Fibroblast of mammary gland (primary cell): ENCODE measurements at places on chromosomes 3 and 15.
A peak's percentile ranks its signal among the peaks of the same experiment; 100 is the strongest.

- DNase-seq: no peak
Observed at GRCh38 chr3:130946882-130947281, 53.0 kb downstream of the ATP2C1 start.

DNA sequence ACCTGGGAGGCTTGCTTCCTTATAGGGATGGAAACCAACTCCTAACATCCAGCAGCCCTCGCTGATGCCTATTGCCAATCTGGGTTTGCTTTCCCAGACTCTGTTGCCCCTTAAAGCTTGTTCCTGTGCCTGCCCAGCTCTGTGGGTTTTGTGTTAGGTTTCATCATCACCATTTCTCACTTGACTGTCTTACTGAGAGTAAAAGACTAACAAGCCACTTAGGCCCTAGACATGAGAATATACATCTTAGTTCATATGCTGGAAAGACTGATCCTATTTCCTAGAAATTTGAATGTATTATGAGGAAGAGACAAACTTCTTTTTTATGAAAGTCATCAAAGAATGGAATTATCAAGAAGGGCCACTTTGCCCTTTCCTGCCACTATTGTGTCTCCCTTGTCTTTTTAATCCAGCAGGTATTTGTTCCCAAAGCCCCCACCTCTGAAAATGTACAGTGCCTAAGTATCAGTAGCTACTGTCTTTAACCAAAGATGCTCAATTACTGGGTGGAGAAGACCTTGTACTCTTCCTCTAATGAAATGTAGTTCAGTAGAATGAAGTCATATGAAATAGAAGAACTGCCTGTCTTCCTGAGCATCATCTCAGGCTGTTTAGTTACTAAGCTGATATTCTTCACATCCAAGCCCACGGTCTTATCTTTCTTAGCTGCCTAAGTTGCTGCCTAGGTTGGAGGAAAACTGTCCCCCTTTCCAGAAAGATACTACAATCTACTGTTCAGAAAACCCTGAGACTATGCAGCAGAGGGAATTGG lies 59.8 kb upstream of the ZPLD1 start:
- DNase-seq: no peak

DNA sequence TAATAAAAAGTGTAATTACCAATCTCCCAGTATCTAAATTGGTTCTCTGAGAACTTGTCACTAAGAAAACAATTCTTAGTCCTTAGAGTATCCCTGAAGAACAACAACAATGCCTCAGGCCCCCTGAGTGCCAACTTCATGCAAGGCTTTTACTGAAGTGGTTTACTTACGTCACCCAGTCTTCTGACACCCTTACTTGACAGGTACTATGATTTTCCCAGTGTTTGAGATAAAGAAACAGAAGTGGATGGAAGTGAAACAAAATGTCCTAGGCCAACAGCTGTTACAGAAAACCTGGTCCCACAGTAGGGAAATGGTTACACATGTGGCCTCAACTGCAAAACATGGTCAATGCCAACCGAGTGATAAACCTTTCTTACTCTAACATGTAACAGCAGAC lies 331.1 kb downstream of the FOXP1 start:
- DNase-seq: no peak

- DNase-seq: peak; percentile 83
Observed at GRCh38 chr3:15360788-15361493, 28.6 kb upstream of the SH3BP5 start.

GRCh38 chr3:125606291-125606690 lies 11.0 kb upstream of the OSBPL11 start:
- DNase-seq: no peak

DNA sequence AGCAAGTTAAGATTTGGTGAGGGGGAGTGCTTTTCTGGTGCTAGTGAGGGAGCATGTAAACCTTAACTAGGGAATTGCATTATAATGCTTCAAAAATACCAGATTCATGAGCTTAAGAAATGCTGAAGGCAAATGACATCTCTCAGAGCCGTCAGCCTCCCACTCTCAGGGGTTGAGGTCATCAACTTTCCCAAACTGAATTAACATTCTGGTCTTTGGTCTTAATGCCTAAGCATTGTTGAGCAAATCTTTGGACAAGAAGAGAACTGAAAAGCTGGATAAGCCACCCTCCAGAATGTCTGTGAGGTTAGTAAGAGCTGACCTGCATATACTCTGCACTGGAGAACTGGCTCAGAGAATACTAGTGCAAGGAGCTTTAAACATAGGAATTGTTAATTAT lies 124.9 kb upstream of the GAP43 start:
- no peak for DNase-seq

- no peak for DNase-seq
Observed at GRCh38 chr15:56804279-56804678, 71.0 kb upstream of the ZNF280D start.

- peak; percentile 51 for DNase-seq
Observed at GRCh38 chr15:58086491-58086890, 21.0 kb upstream of the ALDH1A2 start.

GRCh38 chr3:101939361-101940049 lies 90.2 kb downstream of the NFKBIZ start:
- no peak for DNase-seq

DNA sequence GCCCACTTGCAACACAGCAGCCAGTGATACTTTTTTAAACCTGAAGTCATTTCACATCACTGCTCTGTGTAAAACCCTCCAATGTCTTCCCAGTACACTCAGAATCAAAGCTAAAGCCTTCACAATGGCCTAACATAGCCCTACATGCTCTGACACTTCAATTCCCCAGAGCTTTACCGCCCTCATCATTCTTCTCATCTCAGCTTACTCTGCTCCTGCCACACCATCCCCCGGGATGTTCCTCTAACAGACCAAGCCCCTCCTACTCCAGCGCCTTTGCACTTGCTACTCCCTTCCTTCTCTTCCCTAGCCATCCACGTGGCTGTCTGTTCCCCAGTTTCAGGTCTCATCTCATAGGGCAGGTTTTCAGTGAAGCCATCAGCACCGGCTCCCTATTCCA lies 194.0 kb downstream of the SSR3 start:
- no peak for DNase-seq

DNA sequence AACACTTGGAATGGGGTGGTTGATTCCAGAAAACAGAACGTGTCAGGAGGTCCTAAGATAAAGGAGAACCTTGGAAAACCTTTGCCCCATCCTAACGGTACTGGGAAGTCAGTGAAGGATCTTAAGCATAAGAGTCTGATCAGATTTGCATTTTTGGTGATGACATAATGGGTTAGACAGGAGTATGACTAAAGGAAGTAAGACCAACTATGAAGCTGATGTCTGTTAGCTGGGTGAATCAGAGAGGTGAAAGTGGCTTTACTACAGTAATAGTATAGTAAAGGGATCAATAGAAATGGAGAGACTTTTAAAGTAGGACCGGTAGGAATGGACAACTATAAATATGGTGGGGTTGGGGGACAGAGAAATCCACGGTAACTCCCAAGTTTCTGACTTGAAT lies 12.6 kb downstream of the GTF2A2 start:
- DNase-seq: peak; percentile 30

GRCh38 chr3:7847521-7847920 lies 654.1 kb upstream of the LMCD1 start:
- no peak for DNase-seq

GRCh38 chr15:35308802-35309201 lies 223.7 kb upstream of the NANOGP8 start:
- DNase-seq: peak; percentile 89

DNA sequence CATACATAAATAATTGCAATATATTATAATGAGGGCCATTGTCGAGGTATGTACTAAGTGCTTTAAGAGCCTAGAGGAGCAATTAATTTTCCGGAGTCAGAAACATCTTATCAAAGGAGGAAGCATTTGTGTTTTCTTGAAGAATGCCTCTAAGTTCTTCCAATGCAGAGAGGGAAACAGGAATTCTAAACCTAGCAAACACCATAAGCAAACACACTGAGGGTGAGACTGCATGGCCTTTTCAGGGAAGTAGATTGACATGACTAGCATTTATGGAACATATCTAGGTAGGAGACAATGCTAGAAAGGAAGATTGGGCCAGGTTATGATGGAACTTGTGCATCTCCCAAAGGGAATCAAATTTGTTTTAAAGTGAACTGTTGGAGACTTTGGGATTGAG lies 7.2 kb upstream of the PLCL2 start:
- DNase-seq: no peak

DNA sequence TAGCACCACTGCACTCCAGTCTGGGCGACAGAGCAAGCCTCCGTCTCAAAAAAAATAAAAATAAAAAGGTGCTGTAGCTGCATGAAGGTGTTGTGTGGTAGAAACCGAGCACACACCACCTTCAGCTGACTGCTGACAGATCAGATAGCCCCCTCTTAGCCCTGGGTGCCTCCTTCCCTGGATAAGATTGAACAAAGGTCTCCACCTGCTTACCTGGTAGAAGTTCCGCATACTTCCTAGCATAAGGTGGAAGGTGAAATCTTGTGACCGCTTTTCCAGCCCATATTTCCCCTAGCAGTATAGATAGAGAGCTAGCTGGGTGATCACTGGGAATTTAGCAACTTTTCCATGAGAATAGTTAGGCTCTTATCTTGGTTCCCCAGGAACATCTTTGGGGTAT lies 18.7 kb upstream of the NEO1 start:
- DNase-seq: no peak

DNA sequence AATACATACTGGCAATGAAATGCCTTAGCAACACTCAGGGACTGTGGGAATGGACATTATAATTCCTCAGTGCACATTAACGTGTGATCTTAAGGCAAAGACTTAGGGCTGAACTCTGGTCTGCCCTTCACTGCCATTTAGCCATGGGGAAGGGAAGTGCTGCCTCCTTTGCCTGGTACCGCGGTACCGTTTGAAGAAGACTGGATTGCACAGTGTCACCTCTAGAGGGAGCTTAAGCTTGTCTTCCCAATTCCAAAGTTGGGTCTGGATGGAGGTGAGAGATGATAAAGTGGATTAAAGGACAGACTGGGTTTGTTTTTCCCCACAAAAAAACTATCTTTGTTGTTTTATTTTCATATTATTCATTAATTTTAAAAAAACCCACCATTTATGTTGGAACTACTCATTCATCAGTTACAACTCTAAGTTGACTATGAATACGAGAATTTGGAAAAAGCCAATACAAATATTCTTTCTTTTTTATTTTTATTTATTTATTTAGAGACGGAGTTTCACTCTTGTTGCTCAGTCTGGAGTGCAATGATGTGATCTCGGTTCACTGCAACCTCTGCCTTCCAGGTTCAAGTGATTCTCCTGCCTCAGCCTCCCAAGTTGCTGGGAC lies 60.0 kb upstream of the SYN2 start:
- DNase-seq: peak; percentile 45

- peak; percentile 17 for DNase-seq
Observed at GRCh38 chr3:44555723-44556122, 730 bp downstream of the ZKSCAN7 start.

- DNase-seq: no peak
Observed at GRCh38 chr3:46536758-46537157, 29.3 kb downstream of the LRRC2 start.

DNA sequence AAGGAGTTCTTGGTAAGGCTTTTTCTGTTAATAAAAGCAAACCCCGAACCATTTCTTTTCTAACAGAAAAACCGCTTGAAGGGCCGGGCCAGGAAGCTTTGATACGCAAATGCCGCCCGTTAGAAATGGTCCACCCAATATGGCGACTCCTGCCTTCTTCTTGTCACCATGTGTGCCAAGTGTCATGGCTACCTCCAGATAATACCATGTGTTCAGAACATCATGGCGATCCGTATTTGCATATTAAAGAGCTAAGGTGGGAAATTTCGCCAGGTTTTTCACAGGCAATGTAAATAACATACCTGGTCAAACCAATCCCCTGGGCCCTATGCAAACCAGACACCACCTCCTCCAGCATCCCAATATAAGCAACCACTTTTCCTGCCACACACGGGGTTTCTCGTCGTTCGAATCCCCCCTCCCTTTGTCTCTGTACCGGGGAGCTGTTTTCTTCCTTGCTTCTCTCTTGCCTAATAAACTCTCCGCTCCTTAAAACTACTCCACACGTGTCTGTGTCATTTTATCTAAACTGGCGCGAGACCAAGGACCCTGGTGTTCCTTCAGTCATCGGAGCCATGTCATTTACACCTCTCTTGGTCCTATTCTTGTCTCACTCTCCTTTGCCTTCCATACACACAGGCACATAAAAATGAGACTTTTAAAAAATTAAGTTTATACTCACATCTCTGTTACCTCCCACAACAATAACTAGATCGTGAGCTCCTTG lies 34.5 kb downstream of the NCEH1 start:
- no peak for DNase-seq

GRCh38 chr3:107983247-107983646 lies 107.6 kb downstream of the CD47 start:
- no peak for DNase-seq

DNA sequence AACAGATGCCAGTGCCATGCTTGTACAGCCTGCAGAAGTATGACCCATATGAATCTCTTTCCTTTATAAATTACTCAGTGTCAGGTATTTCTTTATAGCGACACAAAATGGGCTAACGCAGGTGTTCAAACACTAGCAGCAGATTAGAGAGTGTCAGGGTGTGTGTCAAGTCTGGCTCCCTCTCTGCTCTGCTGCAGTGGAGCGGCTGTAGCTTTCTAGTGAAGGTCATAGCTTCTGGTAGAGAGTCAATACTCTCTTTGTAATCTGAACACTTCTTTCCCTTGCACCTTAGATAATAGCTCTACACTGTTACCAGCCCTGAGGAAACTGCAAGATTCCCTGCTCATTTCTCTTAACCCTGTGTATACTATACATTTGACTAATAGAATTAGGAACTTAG lies 483.2 kb upstream of the TGFBR2 start:
- no peak for DNase-seq

GRCh38 chr3:172129850-172130716 lies 90.7 kb downstream of the FNDC3B start:
- DNase-seq: peak; percentile 100
